ENCODE measurements at places on chromosomes 4 and X.
A peak's percentile ranks its signal among the peaks of the same experiment; 100 is the strongest.

DNA sequence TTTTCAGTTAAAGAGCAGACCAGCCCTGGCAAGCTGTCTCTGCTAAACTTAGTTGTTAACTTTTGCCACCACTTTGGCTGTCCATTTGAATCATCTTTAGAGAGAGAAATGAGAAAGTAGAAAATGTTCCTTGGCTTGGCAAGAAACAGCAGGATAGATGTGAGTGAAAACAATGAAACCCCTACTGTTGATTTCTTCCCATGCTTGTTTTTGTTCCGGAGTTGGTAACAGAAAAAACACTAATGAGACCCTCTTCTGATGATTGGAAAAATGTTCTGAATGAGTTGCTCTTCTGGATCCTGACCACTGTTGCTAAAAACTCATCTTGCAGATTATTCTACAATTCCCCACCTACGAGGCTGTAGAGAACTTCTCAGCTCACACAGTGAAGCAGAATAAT is 203.3 kb downstream of the MAPK10 start:
- DNase-seq: no peak

- no peak for DNase-seq
Measured at GRCh38 chrX:3161681-3162080, 120.4 kb downstream of the ARSF start.

- no peak for DNase-seq
Measured at GRCh38 chr4:90080116-90080515, 47.1 kb upstream of the CCSER1 start.

GRCh38 chr4:147325571-147325981 is 155.3 kb upstream of the EDNRA start:
- no peak for DNase-seq

- DNase-seq: no peak
Measured at GRCh38 chr4:176653401-176654220, 139.1 kb downstream of the VEGFC start.

GRCh38 chr4:110484029-110484428 is 8.1 kb downstream of the ENPEP start:
- DNase-seq: no peak

DNA sequence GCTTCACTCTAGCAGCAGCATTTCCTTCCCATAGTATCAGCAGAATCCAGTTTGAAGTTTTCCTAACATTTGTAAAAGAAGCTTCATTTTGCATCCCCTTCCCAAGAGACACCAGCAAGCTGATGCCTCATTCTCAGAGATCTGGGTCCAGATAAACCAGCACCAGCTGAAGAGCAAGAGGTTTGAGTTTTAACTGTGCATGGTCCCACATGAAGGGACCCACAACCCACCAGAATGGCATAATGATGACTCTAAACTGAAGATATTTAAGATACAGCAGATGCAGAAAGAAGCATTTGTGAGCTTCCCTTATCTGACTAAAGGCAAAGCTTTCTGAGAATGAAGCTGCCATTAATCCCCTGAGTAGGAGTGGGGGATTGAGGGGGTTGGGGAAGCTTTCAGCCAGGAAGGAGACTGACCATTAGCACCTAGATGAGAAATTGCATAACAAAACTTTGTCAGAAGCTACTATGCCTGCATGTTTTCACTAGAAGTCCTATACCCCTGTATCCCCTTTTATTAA is 18.6 kb downstream of the NUDT6 start:
- DNase-seq: no peak

DNA sequence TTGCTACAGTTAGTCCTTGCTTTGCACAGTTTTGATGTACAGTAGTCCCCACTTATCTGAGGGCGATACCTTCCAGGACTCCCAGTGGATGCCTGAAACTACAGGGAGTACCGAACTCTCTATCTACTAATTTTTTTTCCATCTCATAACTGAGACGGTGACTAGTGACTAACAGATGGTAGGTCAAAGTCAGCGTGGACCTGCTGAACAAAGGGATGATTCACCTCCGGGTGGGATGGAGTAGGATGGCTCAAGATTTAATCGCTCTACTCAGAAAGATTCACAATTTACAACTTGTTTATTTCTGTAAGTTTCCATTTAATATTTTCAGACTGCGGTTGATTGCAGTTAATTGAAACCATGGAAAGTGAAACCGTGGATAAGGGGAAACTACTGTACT is 655.8 kb downstream of the ZNF674 start:
- DNase-seq: peak; percentile 15

- no peak for DNase-seq
Measured at GRCh38 chr4:153655002-153655541, 29.0 kb upstream of the TLR2 start.

DNA sequence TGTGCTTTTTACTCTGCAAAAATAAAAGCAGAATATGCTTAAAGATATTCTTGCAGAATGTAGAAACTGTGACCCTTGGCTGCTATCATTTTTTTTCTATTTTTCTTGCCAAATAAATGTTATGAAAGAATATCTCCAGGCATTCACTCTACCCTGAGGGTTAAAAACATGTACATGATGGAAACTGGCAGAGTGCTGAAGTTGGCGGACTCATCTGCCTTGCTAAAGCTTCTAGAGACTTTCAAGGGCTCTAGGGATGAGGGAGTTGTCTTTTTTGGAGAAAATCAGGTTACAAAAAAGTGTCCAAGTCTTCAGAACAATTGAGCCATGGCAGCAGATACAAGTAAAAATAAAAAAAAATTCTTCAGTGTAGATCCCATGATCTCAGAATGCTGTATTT is 40.5 kb upstream of the NRK start:
- DNase-seq: no peak

DNA sequence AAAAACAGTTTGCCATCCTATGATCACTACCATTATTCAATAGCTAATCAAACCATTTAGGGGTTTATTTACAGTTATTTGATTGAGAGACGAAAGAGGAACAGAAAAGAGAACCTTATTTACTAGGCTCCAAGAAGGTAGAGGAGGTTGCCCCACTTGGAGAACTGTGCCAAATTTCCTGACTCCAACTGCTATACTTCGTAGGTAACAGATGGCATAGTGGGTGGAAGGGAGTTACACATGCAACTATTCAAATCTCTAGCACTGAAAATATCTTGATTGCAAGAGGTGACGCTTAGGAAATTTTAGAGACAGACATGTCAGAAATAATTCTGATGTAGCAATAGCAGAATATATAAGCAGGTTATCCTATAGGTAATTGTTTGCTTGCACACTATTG is 38.0 kb upstream of the TMPRSS11F start:
- no peak for DNase-seq

GRCh38 chrX:38882894-38883626 is 81.8 kb downstream of the MID1IP1 start:
- no peak for DNase-seq

- no peak for DNase-seq
Measured at GRCh38 chr4:27210956-27211355, 350.3 kb downstream of the STIM2 start.

- no peak for DNase-seq
Measured at GRCh38 chrX:72247206-72247942, 8.5 kb upstream of the ERCC6L start.

DNA sequence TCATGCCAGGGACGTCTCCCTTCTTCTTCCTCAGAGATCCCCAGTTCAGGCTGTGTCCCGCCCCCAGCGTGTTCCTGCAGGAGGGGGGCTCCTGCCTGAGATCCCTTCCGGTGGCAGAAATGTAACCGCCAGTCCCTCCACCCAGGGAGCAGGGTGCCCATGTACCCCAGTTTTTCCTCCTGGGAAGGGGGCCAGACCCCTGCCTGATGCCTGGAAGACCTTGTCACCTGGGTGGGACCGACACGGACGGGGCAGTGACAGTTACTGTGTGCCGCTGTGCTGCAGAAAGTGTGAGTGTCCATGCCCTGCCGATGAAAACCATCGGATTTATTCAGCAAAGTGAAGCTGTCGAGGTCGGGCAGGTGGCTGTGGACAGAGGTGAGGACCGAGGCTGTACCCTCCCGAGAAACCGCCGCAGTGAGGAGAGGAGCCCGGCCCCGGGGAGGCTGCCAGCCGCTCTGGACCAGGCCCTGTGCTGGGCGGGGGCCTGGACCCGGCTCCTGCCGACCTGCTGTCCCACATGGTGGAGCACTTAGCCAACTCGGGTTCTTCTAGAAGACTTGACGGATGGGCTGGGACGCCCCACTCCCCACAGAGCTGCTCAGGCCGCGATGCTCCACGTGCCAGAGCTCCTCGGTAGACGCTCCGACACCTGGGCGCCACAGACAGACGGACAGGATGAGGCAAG is 36.7 kb upstream of the HMX1 start:
- no peak for DNase-seq

GRCh38 chr4:48190839-48191238 is 56.8 kb upstream of the TXK start:
- DNase-seq: no peak

GRCh38 chr4:184766446-184766845 is 32.5 kb upstream of the CENPU start:
- no peak for DNase-seq

- no peak for DNase-seq
Measured at GRCh38 chrX:133335027-133335426, 80.3 kb downstream of the GPC4 start.

GRCh38 chrX:99603091-99603814 is 806.8 kb downstream of the PCDH19 start:
- no peak for DNase-seq

DNA sequence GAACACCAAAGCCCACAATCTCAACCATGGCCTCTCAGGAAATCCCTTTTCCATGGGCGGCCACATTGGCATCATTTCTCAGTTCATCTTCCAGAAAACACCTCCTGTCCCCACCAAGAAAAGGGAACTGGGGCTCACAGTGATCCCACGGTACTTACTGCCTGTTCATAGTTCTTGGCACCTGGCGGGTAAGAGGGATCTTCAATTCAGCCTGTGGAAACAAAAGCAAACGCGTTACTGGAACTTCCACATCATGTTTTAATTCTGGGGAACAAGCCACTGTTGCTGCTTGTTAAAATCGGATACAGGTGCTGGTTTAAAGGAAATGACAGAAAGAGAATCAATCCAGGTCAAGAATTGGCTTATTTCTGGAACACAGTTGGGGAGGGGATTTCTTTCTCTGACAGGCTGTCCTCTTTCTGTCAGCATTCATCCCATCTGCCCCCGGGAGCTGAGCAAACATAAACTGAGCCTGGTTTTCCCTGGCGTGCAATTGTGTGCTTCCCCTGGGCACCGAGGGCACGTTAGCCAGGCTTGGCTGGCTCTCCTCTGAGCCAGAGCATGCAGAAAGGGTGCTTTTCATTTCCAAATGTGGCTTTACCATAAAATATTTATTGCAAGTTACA is 16.8 kb downstream of the CLNK start:
- no peak for DNase-seq

- DNase-seq: no peak
Measured at GRCh38 chr4:110108422-110108821, 90.0 kb downstream of the ELOVL6 start.

- DNase-seq: no peak
Measured at GRCh38 chr4:105145903-105146275, 787 bp upstream of the TET2 start.

Measured in HTR-8/SVneo (cell line).